Iris pigment epithelial cell (primary cell): ENCODE measurements at places on chromosomes 11 and 22.
A peak's percentile ranks its signal among the peaks of the same experiment; 100 is the strongest.

GRCh38 chr22:29517215-29517908 is 36.2 kb downstream of the THOC5 start:
- no peak for DNase-seq

DNA sequence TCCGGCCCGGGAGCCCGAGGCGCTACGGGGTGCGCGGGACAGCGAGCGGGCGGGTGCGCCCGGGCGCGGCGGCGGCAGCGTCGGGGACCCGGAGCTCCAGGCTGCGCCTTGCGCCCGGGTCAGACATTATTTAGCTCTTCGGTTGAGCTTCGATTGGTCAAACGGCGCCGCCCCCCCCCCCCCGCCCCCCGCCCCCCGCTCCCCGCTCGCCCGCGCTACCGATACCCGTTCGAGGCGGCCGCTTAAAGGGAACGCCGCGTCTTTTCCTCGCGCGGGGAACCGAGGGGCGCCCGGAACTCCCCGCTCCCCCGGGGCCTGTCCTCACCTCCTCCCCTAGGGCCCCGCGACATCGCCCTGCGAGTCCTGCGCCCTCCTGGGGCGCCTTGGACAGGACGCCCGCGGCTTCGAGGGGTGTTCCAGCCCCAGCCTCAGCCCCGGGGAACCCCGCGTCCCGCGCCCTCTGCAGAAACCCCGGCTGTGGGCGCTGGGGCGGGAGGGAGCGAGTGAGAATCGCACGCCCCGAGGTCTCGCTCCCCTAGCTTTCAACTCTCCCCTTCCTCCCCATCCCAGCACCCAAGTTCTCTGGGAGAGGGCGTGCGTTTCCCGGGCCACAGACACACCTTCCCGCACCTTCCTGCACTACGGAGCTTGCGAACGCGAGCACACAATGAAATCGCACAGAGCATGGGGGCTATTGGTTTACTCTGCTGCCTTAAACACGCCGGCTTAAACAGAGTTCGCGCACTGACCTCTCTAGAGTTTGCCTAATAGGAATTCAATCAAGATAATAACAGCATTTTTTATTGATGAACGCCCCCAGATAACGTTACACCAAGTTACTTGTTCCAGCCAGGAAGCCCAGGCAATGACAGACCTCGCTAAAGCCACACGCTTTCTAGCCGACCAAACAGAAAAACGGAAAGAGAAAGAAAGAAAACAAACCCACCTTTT is at the start of gene BDNF:
TSS of gene BDNF (minus strand) at position 105 of the 951 bp plus-strand sequence. CDS start 41,891 bp downstream, outside the sequence.
- peak; percentile 73 for DNase-seq

DNA sequence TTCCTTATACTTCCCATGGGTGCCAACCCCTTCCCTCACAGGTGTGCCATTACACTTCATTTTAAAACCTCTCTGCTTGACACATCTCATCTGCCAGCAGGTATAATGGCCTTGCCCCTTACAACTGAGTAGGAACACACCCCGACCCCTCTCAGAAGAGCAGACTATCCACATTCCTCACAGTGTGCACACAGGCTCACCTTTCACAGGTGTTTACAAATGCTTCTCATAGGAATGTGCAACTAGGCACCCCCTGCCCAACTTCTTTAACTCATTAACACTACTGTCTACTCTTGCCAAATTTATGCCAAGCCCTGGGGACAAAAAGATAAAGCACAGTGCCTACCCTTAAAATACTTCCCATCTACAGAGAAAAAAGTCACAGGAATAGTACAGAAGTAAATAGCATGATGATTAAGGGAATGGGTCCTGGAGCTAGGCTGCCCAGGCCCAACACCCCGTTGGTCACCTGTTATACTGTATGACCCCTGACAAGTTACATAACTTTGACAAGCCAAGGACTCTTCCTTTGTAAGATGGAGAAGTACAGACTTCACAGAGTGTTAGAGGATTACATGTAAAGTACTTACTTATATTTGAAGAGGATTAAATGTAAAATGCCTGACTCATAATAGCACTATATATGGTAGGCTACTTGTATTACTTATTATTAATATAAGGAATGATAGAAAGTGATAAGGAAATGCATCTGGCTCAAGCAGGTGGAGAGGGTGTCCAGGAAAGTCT is 15.2 kb downstream of the TRIM3 start:
- no peak for DNase-seq

GRCh38 chr11:90512846-90513245 is 290.0 kb upstream of the CHORDC1 start:
- DNase-seq, result no peak

DNA sequence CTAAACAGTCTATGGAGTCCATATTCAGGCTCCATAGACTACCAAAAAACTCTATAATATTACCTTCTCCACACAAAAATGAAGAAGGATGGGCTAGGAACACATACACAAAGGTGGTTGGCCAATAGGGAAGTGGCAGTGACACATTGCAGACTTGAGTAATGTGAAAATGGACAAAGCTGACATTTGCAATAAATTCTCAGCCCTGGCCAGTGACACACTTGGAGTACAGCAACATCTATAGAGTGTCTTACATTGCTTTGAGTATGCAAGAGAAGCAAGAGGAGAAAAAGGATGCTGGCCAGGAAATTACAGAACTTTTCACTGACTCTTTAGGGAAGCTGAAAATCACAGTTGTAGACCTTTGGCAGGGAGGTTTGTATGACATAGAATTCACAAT is 7.3 kb upstream of the OR52W1 start:
- no peak for DNase-seq

DNA sequence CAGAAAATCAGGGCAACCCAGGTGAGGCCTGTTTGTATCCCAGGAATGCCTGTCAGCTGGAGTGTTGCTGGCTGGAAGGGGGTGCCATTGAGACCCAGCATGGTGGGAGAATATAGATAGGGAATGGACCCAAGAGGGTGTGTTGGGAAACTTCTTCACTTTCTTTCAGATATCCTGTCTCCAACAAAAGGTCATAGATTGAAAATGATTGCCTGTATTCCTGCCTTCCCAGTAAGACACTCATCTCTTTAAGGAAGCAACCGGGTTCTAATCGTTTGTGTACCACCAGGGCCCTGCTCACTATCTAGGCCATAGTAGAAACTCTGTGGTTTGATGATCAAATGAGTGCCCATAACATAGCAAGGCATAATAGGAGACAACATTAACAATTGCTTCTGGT is at the start of gene OR51I1:
TSS of gene OR51I1 (minus strand) at position 101 of the 400 bp plus-strand sequence. CDS start at position 101, 0 bp downstream.
- DNase-seq, result no peak

DNA sequence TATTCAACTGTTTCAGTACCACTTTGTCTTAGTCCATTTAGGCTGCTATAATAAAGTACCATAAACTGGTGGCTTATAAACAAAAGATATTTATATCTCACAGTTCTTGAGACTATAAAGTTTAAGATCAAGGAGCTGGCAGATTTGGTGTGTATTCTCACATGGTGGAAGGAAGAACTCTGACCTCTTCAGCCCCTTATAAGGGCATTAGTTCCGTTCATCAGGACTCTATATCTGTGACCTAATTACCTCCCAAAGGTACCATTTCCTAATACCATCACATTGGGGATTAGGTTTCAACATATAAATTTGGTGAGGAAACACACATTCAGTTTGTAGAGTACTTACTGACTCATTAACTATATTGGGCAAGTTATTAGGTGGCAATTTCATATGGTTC is 10.7 kb upstream of the ARL14EP start:
- no peak for DNase-seq

DNA sequence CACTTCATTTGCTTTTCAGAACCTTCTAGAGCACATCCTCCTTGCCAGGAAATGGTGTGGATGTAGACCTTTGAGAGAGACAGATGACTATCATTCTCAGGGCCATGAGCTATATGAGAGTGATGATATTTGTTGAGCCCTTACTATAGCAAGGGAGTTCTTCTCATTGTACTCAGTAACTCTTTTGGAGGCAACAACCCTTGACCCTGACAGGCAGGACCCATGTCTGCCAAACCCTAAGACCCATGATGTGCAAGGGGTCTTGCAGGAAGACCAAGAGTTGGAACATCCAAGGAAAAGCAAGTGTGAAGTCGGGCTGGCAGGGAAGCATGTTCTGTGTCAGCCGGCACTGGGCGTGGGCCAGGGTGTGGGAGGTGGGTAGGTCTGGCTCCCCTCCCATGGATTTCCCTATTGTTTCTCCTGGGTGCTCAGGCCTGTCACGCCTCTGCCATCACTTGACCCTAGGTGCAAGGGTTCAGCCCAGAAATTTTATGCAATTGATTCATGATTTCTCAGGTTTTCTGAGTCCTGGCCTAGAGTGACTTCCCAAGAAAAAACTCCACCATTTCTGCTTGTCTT is 1.2 kb downstream of the FOLR3 start:
- DNase-seq, result no peak

- peak; percentile 97 for DNase-seq
Measured at GRCh38 chr11:119084663-119085436, at the start of gene HMBS. Gene HMBS (plus strand): TSS chr11:119084881. CDS start chr11:119085034, 153 bp downstream.

GRCh38 chr22:41015003-41015402 is 63.8 kb downstream of the RBX1 start:
- DNase-seq, result no peak

DNA sequence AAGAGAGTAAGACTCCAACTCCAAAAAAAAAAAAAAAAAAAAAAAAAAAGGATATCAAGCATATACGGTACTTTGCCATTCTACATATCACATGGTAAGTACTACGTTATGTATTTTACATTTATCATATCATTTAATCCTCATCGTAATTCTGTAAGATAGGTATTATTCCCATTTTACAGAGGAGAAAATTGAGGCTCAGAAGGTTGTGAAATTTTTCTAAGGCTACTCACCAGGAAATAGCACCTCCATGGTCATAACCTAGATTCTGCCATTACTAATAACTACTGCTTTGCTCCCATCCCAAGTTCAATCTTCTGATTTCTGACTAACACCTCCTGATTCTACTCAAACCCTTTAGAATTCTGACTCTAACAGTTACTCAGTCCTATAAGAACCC is 138.0 kb downstream of the FCHSD2 start:
- DNase-seq, result no peak

GRCh38 chr11:113697756-113698407 is 8.2 kb downstream of the TMPRSS5 start:
- no peak for DNase-seq

DNA sequence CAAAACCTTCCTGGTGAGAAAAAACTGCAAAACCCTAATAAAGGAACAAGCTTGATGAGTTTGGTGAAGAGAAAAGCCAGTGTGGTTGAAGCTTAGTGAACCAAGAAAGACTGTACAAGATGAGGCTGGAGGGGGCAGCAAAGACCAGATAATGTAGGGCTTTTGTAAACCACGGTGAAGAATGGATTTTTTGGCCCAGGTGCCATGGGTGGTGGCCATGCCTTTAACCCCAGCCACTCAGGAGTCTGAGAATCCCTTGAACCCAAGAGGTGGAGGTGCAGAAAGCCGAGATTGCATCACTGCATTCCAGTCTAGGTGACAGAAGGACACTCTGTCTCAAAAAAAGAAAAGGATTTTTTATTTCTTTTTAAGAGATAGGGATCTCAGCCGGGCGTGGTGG is 5.0 kb upstream of the ZDHHC5 start:
- DNase-seq, result no peak

DNA sequence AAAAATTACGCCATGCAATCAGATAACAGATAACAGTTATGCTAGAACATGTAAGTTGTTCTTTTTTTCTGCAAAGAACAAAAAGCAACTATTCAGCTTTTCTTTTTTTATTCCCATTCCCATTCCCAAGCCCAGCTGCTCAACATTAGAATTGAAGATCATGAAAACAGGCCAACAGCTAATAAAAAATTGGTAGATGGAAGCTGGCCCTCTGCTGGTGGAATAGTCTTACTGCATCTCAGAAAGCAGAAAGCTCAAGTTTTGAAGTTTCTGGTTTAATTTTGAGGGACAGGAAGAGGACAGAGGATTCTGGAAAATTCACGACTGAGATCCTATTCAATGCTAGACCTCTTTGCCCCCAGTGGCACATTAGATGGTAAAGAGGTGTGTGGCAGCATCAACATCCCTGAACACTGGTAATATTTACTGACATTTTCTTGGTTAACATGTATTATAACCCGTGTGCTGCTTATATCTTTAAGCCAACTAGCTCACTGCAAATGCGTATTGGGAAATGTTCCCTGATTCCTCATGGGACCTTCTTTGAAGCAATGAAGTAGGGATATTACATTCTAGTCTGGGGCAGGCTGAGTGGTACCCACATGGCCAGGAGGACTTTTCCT is 591.2 kb downstream of the OPCML start:
- peak; percentile 13 for DNase-seq

GRCh38 chr11:65919573-65920371 is 546 bp downstream of the DRAP1 start:
- DNase-seq, result no peak

- DNase-seq, result no peak
Measured at GRCh38 chr22:39110631-39111561, 13.9 kb downstream of the APOBEC3H start.

DNA sequence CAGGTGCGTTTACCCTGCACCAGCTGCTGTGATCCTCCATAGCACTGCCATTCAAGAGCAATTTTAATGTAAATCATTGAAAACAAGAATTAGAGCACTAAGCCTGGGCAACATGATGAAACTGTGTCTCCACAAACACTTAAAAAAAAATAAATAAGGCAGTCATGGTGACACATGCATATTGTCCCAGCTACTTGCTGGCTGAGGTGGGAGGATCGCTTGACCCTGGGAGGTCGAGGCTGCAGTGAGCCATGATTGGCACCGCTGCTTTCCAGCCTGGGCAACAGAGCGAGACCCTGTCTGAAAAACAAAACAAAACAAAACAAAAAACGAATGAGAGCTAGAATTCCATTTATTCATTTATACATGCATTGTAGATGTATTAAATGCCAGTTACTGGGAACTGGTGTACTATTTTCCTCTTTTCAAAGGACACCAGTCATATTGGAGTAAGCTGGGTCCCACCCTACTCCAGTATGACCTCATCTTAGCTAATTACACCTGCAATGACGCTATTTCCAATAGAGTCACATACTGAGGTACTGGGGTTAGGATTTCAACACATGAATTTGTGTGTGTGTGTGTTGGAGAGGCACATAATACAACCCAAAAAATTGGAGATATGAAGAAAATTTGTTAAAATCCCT is 101.9 kb downstream of the MICAL2 start:
- no peak for DNase-seq

- no peak for DNase-seq
Measured at GRCh38 chr22:44670220-44670988, 31.6 kb upstream of the PRR5 start.

- no peak for DNase-seq
Measured at GRCh38 chr11:69834811-69835800, 15.9 kb upstream of the FGF3 start.

DNA sequence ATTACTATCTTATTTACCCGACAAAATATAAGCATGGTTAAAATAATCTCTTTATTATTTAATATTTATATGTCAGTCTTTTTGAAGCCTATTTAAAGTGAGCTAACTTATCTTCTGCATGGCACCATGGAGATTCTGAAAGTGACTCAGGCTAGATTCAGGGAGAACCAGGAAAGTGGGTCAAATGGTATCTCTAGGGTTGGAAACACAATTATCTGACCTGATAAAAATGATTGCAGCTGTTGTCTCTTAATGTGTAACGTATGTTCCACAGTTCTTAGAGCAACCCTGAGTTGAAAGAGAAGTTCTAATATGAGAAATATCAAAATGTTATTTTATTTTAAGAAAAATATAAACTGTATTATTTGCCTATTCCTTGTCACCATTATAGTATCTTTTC is 143.1 kb upstream of the CARD18 start:
- DNase-seq, result peak; percentile 1
